AG08395 (cell line): ENCODE measurements at places on chromosomes 1 and 21.
A peak's percentile ranks its signal among the peaks of the same experiment; 100 is the strongest.

- DNase-seq, result no peak
Observed at GRCh38 chr1:185478877-185479276, 161.8 kb upstream of the IVNS1ABP start.

DNA sequence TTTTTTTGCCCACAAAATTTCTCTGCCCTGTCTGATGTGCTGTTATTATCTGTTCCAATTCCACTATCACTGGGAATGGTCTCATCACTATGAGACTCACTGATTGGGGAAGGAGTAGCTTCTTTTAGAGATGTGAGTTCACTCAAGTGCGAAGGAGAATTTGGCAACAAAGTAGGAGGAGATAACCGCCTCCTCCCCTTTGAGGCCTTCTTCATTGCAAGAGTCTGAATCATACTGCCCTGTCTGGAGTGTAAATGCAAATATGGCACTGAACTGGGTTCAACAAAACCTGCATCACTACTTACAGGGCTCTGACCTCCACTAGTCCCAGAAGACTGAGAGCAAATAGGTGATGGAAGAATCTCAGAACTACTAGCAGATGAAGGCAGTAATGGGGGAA, 83.4 kb downstream of the ASH1L start:
- peak; percentile 50 for DNase-seq

- DNase-seq, result peak; percentile 74
Observed at GRCh38 chr1:234544087-234544579, 65.2 kb upstream of the TARBP1 start.

- DNase-seq, result no peak
Observed at GRCh38 chr1:5908461-5909375, 83.5 kb downstream of the NPHP4 start.

GRCh38 chr1:105632342-105633196, 1423.9 kb upstream of the PRMT6 start:
- DNase-seq, result no peak
